Activated T-cell treated with anti-CD3 and anti-CD28 coated beads for 24 hours (primary cell): ENCODE measurements at places on chromosomes 11 and 22.
A peak's percentile ranks its signal among the peaks of the same experiment; 100 is the strongest.

- DNase-seq = no peak
Observed at GRCh38 chr11:35178873-35179272, 39.9 kb downstream of the CD44 start.

DNA sequence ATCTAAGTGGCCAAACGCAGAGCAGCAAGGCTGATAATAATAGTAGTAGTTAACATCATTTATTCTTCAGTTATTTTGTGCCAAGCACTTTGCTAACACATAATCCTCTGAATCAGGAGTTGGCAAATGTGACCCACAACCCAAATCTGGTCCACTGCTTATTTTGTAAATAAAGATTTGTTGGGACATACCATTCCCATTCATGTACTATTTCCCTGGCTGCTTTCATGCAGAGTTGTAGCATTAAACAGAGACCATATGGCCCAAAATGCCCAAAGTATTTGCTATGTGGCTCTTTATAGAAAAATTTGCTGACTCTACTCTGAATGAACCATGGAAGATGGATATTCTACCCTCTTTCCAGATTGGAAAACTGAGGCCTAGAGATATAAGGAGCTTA lies 50.3 kb downstream of the COMMD9 start:
- DNase-seq = no peak

GRCh38 chr22:48464246-48464645 lies 1363.4 kb downstream of the BRD1 start:
- DNase-seq = no peak

- DNase-seq = no peak
Observed at GRCh38 chr11:110452720-110453119, 23.0 kb downstream of the FDX1 start.

DNA sequence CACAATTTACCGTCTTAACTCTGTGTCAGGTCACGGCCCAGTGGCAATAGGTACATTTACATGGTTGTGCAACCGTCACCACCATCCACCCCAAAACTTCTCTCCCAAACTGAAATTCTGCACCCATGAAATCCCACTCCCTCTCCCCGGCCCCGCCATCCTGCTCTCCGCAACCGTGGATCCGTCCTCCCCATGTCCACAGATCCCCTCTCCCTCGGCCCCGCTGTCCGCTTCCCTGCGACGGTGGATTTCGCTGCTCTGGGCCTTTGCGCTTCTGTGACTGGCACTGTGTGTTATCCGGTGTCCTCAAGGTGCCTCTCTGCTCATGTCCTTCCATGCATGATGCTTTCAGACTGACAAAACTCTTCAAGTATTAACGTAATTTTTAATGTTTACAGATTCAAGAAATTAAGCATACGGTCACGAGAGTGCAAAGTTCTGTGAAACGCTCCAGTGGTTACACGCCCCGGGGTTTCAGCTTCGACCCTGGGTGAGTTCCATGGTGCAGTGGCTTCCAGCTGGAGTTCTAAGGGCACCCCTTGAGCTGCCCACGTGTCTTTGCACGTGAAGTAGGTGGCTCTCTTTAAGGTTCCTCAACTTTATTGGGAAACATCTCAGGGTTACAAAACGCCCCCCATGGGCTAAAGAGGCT lies 76.4 kb downstream of the KCNQ1 start:
- DNase-seq = no peak

GRCh38 chr22:37442537-37442936 lies 15.3 kb upstream of the ELFN2 start:
- DNase-seq = no peak

DNA sequence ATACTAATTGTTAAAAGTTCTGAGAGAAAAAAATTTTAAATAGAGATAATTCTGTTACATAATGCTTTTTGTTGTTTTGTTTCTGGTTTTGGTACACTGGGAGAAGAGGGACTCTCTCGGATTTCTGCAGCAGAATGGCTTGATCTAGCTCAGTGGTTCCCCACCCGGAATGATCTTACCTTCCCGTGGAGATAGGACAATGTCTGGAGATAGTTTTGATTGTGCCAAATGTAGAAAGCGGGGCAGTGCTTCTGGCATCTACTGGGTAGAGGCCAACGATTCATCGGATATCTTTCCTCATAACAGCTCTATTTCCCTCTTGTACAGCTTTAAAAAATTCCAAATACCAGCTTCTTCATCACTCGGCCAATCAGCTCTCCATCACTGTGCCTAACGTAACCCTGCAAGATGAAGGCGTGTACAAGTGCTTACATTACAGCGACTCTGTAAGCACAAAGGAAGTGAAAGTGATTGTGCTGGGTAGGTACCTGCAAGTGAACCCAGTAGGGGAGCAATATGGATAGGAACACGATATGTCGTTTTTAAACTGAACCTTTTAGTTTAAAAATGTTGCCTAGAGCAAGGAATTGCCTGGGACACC lies 13.2 kb downstream of the CRTAM start:
- DNase-seq = no peak

DNA sequence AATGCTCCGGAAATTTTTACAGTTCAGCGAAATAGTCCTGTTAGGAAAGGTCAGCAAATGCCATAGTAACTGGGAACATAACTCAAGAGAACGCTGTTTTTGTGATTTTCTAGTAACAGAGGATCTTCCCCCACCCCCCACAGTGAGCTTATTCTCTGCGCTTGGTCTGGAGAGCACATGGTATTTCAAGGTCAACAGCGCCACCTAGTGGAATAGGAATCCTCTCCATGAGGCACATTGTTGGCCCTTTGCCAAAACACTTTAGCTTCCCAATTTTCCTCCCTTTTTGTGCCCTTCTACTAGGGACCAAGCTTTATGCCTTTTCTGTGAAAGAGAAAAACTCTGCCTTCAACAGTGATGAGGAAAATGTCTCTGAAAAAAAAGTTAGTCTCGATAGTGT lies 13.2 kb upstream of the OR4C12 start:
- DNase-seq = peak; percentile 7

DNA sequence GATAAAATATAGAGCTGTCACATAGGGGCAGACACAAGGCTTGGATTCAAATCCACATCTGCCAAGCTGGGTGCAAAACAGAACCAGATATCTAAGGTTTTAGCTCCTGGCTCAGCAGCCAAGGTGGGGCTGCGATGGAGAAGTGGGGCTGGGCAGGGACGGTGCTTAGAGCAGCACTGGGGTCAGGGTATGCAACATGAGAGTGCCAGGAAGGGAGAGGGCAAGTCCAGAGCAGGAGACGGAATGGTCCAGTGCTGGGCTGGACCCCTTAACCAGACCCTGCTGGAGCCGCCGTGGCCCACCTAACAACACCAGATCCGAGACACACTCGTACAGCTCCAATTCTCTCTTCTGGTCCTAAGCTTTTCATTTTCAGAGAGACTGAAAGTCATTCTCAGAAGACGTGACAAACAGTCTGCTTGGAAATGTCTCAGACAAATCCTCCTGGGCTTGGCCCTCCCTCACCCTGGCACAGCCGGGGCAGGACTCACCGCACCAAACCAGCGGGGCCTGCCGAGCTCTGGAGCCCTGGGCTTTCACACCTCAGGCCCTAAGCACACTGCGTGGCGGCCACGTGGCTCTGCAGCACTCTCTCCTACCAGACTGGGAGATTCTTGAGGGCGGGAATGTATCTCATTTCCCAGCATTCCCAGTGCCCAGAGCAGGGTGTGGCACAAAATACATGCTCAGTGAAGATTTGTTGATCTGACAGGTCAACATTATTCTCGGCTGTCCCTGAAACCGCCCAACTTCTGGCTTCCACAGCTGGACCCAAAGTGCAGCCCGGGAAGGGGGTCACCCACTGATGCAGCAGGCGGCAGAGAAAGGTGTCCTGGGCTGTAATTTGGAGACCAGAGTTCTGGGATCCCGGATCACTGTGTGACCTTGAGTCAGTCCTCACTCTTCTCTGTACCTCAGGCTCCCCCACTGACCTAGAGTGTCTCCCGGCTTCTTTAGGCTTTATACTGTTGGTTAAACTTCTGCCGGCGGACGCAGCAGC lies 11.6 kb downstream of the LRRC32 start:
- no peak for DNase-seq

GRCh38 chr11:2808850-2809846 lies 76.4 kb downstream of the CDKN1C start:
- no peak for DNase-seq
